CD4-positive, CD25-positive, alpha-beta regulatory T cell (primary cell): ENCODE measurements at places on chromosomes 16 and 17.

- no peak for DNase-seq
These were observed 65.3 kb upstream of the PLCG2 start for GRCh38 chr16:81713796-81714195.

- no peak for DNase-seq
These were observed 20.0 kb upstream of the GLG1 start for GRCh38 chr16:74626741-74627416.

GRCh38 chr16:73306901-73307413 is 259.0 kb upstream of the ZFHX3 start:
- DNase-seq: no peak

DNA sequence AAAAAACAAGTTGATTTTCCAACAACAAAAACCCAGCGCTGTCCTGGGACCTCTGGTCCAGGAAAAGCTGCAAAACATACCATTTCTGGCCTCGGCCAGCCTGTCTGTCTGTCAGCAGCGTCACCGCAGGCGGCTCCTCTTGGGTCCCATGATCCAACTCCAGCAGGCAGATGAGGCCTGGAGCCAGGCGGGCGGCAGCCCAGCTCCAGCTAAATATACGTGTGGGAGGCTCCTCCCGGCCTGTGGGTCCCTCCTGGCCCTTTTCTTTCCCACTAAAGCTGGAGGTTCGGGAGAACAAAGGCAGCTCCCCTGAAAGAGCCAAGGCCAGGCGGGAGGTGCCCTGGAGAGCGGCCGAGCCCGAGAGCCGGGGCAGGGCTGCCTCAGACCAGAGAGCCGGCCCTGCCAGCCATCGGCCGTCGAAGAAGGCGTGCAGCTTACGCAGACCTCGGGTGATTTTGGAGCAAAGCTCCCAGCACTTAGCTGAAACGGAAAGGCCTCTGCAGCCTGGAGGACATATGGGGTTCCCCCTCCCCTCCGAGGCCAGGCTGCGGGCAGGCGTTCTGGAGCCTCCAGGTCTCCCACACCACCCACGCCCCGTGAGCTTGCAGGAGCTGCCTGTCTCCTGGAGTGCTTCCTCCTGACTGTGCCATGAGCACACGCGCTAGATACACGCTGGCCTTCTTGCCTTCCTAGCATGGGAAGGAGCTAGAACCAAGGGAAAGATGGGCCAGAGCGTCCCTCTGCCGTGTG is 19.9 kb upstream of the JPH3 start:
- no peak for DNase-seq

GRCh38 chr17:22128723-22129122 is 436.4 kb downstream of the KCNJ18 start:
- DNase-seq: no peak

DNA sequence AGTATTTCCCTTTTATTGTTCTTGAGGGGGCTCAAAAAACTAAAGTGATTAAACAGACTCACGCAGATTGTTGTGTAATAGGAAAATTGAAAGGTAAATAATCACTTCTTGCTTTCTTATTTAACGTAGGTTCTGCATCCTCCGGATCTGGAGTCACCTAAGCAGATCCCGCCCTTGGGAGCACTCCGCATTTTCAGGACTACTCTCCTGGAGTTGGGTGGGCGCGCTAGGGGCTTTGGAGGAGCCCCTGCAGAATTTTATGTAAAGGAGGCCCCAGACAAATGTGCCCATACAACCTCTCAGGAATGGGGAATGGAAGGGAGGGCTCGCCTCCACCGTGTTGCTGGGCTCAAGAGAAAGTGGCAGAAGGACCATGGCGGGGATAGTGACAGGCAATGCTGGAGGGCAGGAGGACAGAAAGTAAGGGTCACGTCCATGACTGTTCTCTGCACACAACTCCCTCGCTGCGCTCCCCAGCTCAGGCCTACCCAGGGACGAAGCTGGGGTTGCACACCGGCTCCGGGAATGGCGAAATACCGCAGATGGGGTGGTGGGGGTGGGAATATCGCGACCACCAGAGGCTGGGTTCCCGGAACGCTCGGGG is 8.3 kb downstream of the MT2A start:
- no peak for DNase-seq

DNA sequence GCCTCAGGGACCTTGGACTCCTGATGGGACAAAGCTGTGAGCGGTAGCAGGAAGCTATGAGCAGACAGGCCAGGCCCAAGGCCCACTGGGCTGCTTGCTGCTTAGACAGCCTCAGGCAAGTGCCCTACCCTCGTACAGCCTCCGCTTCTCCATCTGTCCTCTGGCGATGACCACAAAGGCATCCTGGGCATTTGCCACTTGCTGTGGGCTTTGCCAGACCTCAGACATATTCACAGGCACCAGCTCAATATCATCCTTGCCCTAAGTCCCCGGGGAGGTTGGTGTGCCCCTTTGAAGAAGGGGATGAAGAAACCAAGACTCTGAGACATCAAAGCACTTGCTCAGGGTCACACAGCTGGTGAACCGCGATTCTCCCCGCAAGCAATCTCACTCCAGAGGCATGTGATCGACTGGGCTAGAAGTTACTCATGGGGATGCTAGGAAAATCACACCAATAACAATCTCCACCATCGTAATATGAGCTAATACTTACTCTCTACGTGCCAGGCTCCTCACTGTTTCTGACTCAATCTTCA is 21.7 kb downstream of the PPL start:
- DNase-seq: no peak

- no peak for DNase-seq
These were observed 3.4 kb upstream of the KCNJ16 start for GRCh38 chr17:70071620-70072019.

DNA sequence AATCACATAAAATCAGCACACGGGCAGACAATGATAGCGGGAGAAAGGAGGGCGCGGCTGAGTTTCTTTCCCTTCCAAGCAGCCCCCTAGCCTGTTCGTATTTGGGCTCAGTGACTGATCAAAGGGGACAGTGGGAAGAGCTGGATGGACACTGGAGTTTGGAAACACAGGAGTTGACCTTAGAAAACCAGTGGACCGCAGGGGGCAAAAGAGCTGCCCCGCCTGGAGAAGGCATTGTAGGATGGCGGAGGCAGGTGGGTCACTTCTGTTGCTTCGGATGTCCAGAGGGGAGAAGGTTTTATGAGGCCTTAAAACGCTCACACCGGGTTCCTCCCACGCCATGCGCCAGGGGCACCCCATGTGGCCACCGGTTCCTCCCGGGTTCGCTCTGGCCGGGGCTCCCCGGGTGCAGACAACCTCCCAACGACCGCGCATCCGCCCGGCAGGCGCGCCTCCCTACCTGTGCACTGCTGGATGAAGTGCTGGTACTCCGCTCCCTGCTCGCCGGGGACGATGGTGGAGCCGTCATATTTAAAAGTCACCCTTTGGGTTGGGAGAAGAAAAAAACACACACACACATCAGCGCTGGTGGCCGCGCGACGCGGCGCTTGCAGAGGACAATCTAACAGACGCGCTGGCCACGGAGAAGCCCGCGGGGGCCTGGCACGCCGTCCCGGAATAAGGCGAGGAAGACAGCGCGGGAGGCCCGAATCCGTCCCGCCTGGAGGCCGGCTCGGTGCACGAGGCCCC is 662 bp downstream of the COTL1 start:
- peak; percentile 53 for DNase-seq

DNA sequence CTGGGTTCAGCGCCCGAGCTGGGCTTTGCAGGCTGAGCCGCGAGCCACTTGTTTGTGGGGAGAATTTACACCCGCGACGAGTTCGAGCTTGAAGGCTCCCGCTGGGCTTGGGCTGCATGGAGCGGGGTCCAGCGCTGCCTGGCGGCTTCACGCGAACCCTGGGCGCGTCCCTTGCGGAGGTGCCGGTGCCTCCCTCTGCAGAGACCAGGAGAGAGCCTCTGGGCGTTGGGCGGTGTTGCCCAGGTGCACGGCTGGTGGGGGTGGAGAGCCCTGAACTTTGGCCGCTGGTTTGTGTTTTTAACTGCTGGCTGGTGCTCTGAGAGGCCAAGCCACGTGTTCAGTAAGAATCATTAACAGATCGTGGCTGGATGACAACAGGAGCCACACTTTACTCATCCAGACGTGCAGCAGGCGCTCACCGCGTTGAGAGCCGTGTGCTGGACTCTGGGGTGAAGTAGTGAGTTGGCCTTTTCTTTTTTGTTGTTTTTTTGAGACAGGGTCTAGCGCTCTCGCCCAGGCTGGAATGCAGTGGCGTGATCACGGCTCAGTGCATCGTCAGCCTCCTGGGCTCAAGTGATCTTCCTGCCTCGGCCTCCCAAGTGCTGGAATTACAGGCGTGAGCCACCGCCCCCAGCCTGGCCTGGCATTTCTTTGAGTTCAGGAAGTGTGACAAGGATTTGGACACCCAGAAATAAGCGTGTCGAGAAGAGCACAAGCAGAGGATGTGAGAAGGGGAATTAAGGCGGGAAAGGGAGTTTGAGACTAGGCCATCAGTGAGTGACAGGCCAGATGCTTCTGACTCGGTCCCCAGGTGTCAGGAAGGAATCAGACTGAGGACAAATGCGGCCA is 827 bp downstream of the CDK10 start:
- DNase-seq: no peak

DNA sequence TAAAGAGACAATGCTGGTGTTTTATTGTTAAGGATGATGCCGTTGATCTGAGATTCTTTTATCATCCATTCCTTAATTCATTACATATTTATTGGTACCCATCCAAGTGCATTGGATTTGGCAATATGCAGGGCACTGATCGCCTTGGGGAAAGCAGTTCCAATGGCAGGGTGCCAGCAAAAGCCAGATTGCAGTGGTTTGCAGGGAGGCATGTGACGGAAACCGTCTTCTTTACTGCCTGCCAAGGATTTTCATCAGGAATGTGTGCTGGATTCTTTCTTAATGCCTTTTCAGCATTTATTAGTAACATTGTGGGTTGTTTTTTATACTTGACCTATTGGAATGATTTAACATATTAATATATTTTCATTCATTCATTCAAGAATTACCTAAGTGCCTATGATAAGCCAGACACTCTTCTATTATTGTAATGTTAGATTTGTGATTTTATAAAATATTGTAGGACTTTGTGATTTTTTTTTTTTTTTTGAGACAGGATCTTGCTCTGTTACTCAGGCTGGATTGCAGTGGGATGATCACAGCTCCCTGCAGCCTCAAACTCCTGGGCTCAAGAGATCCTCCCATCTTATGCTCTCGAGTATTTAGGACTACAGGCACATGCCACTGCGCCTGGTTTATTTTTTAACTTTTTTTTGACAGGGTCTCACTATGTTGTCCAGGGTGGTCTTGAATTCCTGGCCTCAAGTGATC is 93.4 kb upstream of the TNRC6A start:
- DNase-seq: no peak

DNA sequence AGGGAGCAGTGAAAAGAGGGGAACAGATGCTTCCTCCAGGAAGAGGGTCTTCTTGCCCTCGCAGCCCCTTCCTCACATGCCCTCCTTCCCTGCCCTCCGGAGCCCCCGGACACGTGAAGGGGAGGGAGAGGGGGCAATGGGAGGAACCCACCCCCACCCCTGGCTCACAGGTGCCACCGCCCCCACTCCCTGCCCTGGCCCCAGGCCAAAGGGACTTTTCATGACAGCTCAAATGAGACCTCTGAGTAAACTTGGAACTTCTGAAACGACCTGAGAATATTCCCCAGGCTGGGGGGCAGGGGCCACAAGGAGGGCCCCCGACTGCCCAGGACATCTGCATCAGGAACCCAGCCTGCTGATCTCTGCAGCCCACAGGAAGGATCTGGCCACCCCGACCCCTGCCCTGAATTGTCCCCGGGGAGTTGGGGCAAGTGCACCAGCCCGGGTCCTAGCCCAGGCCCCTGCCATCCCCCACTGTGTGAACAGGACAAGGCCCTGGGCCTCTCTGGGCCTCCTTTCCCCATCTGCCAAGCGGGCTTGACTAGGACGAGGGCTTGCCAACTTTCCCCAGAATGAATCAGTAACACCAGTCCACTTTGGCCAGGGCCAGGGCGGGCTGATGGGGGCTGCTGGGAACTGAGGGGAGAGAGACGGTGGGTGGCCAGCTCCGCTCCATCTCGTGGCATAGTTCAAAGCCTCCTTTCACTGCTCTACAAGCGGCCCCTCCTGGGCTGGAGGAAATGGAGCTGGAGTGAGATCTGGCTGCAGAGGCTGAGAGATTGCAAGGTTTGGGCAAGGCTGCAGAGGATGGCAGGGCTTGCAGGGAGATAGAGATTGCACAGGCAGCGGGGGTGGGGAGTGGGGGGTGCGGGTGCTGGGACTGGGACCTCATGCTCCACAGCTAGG is 3.8 kb downstream of the IL21R start:
- DNase-seq: peak; percentile 54

GRCh38 chr16:900211-900610 is 70.6 kb downstream of the LMF1 start:
- no peak for DNase-seq

DNA sequence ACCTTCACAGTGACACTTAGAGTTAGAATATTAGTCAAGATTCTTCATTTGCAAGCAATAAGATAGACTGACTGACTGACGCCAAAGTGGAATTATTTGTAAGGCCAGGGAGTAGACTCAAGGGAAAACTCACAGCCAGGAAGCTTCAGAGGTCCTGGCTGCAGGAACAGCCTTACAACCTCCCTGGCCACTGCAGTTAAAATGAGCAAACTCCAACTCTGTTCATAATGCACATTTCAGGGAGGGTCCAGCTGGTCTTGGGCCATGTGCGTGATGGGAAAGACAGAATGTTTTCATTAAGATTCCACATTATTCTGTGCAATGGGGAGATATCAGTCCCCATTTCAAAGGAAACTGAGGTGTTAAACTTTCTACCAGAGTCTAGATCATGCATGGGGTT is 9.9 kb downstream of the CAPNS2 start:
- no peak for DNase-seq

DNA sequence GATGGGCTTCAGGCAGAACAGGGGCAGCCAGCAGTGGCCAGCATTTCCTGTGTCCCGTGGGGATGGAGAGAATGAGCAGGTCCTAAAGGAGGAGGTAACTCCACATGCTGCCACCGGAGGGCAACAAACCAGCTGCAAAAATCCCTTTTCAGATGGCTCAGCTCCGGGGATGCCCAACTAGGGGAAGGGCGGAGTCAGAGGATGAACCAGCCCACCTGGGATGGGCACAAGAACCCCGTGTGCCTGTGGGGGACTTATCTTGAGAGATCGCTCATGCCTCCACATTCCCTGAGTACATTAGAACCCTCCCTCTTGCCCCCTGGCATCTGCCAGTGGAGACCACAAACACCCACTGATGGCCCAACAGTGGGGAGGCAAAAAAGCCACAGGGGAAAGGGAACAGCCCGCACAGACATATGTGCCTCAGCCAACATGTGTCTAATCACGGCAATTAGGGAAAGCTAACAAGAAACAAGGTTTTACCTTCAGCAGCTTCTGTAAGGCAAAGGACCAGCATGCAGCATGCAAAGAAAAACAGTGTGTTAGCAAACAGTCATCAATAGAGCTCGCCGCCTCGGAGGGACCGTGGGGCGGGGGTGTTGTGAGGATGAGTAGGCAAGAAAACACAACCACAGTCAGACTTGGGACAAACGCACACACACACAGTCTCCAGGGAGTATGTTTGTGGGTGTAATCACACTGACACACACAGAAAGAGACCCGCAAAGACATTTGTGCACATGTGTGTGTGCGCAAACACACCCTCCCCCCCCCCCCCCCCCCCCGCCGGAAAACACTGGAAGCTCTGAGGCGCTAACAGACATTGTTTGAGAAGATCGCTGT is 64.0 kb downstream of the MYO18A start:
- DNase-seq: no peak

GRCh38 chr17:77372444-77373298 is 231.9 kb downstream of the SEC14L1 start:
- DNase-seq: peak; percentile 55

GRCh38 chr17:34133350-34133749 is 121.7 kb upstream of the CCL2 start:
- DNase-seq: no peak
